Dorsolateral prefrontal cortex (tissue), 122 donors: ENCODE measurements at places on chromosomes 5 and 9.

DNA sequence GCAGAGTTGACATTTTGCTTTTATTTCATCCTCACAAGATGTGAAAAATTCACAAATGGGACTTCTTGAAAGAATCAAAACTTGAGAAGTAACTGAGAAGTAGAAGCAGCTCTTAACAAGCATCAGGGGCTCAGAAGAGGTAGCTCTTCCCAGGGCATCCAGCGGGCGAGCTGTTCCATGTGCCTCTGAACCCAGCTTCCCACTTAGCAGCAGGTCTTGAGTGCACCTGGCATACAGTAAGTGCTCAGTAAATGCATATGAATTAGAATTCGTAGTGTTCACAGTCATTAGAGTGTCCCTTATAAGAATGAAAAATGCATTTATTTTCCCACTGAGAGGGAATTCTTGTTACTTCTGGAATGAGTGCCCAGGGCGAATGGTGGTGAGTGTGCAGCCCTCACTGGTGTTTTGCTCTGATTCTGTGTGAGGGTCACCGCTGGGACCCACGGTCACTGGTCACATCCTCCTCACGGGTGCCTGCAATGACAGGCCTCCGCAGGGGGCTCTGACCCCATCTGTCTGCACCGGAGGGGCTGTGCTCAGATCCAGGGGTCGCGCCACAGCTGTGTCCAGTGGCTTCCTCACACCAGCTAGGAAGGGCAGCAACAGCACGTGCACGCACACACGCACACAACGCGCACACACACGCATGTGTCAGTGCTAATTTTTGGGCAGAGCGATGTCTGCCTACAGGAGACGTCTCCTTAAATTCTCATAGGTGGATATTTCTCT, 26.9 kb downstream of the EXOC3 start:
- DNase-seq, result no peak

- peak; percentile 68 for DNase-seq
Observed at GRCh38 chr5:180367991-180368390, 14.9 kb upstream of the GFPT2 start.

DNA sequence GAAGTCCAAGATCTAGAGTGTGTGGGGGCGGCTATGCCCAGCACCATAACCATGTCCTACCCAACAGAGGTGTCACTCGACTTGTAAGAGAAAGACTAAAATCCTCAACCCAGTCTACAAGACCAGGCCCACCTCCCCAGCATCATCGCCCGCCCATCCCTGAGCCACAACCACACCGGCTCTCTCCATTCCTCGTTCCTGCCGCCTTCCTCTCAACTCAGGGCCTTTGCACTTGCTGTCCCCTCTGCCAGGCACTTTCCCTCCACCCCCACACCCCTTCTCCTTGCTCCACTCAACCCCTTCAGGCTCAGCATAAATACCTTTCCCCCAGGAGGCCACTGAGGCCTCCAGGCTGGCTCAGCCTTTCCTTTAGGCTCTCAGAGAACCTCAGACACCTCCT, 69.3 kb downstream of the PAX5 start:
- no peak for DNase-seq

GRCh38 chr5:160297776-160298175, 14.6 kb downstream of the CCNJL start:
- DNase-seq, result no peak

DNA sequence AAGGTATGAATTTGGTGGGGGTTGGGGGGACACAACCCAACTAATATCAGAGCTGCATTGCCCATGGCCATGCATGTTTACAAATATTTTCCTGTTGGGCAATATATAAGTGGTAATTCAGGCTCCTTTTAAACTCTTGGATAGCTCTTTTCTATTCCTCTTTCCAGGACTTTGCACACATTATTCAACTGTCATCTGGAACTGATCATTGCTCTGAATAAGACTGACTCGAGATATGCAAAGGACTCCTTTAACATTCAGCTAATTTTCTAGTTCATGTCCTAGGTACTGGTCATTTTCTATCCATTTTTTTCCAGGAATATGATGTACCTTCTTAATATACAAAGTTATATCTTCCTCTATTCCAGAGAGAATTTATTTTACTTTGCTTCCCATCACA, 89.5 kb upstream of the STK32A start:
- DNase-seq, result no peak

- DNase-seq, result no peak
Observed at GRCh38 chr9:123353041-123353440, 3.0 kb upstream of the CRB2 start.

- DNase-seq, result no peak
Observed at GRCh38 chr9:134271338-134272301, 54.6 kb upstream of the RXRA start.

GRCh38 chr5:91434348-91434747, 51.2 kb upstream of the ARRDC3 start:
- no peak for DNase-seq

DNA sequence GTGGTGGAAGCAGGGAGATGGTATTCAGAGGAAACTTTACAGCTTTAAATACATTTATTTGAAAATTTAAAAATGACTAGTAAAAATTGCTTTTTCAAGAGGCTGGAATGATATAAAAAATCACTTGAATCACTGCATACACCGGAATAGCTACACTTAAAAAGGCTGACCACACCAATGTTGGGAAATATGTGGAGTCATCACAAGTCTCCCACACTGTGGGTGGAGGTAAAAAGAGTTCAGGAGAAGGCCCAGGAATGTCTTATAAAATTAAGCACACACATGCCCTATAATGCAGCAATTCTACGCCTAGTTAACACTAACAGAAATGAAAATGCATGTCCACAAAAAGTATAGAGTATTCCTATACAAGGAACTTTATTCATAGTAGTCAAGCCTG, 198.1 kb downstream of the ROR2 start:
- DNase-seq, result no peak

GRCh38 chr9:116337015-116337414, 183.4 kb downstream of the PAPPA start:
- no peak for DNase-seq

- DNase-seq, result no peak
Observed at GRCh38 chr9:16572005-16572734, 298.3 kb downstream of the BNC2 start.

- no peak for DNase-seq
Observed at GRCh38 chr9:84419031-84419602, 78.6 kb upstream of the SLC28A3 start.

DNA sequence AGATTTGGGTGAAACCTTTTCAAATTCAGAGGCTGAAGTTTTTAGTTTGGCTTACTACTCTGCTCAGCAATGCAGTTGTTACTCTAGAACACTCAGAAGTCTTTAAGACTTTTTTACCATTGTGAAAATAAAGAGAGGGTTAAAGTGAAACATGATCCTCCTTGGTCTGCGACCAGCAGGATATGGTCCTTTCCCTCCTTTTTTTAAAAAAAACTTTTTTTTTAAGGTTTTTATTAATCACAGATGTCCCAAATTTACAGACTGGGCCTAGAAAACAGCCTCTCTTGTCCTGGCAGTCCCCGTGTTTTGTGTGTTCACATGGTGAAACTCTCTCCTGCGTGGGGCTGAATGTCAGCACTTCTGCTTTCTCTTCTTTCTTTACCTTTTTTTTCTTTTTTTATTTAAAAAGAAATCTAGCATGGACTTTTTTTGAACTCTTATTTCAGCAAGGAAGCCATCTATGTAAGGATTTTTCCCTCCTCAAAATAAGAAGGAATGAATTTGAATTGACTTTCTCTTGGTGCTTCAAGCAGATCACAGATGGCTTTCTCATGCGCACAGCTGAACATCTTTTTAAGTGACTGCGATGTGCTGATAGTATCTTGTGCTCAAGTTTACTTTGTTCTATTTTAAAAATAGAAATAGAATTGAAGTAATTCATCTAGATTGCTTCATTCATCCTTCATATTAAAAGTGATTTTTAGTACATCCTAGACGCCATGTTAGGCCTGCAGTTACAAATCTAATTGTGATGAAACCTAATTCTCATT, 128.7 kb upstream of the OTULINL start:
- DNase-seq, result no peak
